ENCODE measurements at places on chromosomes 5 and 9. TPM values are rescaled to one million over a fixed set of nuclear protein-coding genes. Genes with fewer than 3 reads are reported as not detected.

Gene MYMK
- not detected for total RNA-seq

Gene TRPM6
- 0.17 TPM for total RNA-seq

Gene SH3PXD2B
- total RNA-seq, result 0.10 TPM

Gene ZFAND5
- total RNA-seq, result 291 TPM

Gene GRM6
- total RNA-seq, result not detected

Gene ZDHHC11
- 18.3 TPM for total RNA-seq

GRCh38 chr9:23552876-23553601, 273.0 kb downstream of the ELAVL2 start:
- no peaks in the 10 kb centered on the region for H3K4me1 ChIP-seq
- no peaks in the 10 kb centered on the region for H3K36me3 ChIP-seq
- DNase-seq, result no peak
- H3K27ac ChIP-seq, result no peak overlapping the region

- no peaks in the 10 kb centered on the region for H3K36me3 ChIP-seq
- no peak overlapping the region for H3K4me3 ChIP-seq
- H3K27ac ChIP-seq, result no peak overlapping the region
- peaks cover 54% of the 10 kb centered on the region for H3K27me3 ChIP-seq
Observed at GRCh38 chr9:34961574-34962490, 3.7 kb downstream of the PHF24 start.

- no peaks in the 10 kb centered on the region for H3K4me1 ChIP-seq
- no peak overlapping the region for H3K4me3 ChIP-seq
- H3K36me3 ChIP-seq, result no peaks in the 10 kb centered on the region
Observed at GRCh38 chr5:121668635-121669034, 183.0 kb upstream of the FTMT start.

GRCh38 chr9:133935328-133936005, 56.7 kb downstream of the VAV2 start:
- H3K4me3 ChIP-seq, result no peak overlapping the region
- H3K4me1 ChIP-seq, result no peaks in the 10 kb centered on the region
- no peaks in the 10 kb centered on the region for H3K27me3 ChIP-seq

- no peaks in the 10 kb centered on the region for H3K36me3 ChIP-seq
- no peaks in the 10 kb centered on the region for H3K27me3 ChIP-seq
- no peaks in the 10 kb centered on the region for H3K4me1 ChIP-seq
- H3K27ac ChIP-seq, result no peak overlapping the region
- H3K4me3 ChIP-seq, result no peak overlapping the region
Observed at GRCh38 chr9:87556039-87556438, 58.4 kb downstream of the DAPK1 start.

DNA sequence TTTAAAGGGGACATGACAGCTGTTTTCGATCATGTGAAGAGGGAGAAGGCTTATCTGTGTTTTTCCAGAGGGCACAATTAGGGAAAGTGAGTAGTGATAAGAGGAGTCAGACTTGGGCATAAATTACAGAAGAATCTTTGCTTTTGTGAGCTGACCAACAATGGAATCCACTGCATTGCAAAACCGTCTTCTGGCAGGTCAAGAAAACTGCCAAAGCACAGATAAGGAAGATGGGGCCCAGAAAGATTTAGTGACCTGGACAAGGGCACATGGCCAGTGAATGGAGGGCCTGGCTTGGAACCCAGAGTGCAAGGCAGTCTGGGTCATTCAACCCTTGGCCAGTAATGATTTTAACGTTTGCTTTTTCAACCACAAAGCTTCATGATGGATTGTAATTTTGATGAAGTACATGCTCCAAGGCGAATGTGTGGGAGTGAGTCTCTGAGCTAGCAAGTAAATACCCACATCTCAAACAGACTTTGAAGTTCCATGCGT, 153.2 kb upstream of the MAST4 start:
- no peak overlapping the region for H3K27ac ChIP-seq
- no peaks in the 10 kb centered on the region for H3K4me1 ChIP-seq
- H3K4me3 ChIP-seq, result no peak overlapping the region
- H3K27me3 ChIP-seq, result no peaks in the 10 kb centered on the region

DNA sequence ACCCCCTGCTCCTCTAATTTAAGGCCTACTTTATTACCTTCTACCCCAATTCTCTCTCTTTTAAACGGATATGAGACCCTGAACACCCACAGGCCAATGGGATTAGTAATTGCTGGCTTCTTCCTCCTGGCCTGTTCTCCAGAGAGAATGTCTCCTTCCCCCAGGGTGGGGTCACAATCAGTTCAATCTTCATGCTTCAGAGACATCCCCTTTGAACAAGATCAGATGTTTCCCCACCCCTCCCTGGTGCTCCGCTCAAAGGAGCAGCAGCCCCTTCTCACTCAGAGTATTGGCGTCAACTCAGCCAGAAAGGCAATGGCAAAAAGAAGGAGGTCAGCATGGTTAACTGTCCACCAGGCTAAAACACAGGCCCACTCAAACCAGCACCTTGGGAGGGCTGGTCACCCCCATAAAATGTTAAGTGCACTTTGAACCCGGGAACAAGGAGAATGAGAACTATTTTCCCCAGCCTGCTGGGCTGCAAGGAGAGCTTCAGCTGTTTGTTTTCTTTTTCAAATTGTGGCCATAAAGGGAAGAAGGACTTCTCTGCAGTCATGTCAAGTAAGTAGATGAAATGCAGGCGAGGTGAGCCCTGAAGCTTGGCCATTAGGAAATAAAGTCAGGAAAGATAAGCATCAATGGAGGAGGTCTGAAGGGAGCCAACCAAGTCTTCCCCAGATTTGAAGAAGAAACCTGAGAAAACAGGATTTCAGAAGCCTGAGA, 20.1 kb downstream of the LHFPL2 start:
- DNase-seq, result no peak
- H3K36me3 ChIP-seq, result no peaks in the 10 kb centered on the region
- peaks cover 2% of the 10 kb centered on the region for H3K27me3 ChIP-seq
- no peaks in the 10 kb centered on the region for H3K4me1 ChIP-seq
- H3K27ac ChIP-seq, result no peak overlapping the region
- no peak overlapping the region for H3K4me3 ChIP-seq

DNA sequence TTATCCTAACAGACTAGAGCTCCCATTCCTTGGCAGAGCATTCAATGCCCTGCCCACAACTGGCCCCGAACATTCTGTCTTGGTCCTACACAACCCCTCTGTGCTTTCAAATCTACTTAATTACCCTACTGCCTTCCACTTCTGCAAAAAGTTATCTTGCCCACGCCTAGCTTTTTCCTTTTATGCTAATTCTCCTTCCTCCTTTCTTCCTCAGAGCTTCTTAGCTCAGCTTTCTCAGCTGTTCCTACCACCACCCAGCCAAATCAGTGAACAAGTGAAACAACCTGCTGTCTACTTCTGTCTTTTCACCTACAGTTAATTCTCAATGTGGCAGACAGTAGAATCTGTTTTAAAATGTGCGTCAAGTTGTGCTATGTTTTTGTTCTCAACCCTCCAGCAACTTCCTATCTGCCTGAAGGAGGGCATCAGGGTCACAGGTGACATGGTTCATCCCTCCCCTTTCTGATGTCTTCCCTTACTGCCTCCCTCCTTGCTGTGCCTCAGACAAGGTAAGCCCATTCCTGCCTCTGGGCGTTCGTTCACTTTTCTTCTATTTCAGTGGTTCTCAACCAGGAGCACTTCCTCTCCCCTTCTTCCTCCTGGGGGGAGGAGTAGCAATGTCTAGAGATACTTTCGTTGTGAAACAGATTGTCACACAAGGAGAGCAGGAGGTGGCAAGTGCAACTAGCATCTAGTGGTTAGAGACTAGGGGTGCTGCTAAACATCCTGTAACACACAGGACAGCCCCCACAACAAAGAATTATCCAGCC, 1.3 kb upstream of the REEP5 start:
- DNase-seq, result no peak
- H3K27me3 ChIP-seq, result no peaks in the 10 kb centered on the region
- H3K36me3 ChIP-seq, result no peaks in the 10 kb centered on the region
- H3K4me3 ChIP-seq, result peak overlapping the region; percentile 78
- peak overlapping the region; percentile 66 for H3K27ac ChIP-seq

DNA sequence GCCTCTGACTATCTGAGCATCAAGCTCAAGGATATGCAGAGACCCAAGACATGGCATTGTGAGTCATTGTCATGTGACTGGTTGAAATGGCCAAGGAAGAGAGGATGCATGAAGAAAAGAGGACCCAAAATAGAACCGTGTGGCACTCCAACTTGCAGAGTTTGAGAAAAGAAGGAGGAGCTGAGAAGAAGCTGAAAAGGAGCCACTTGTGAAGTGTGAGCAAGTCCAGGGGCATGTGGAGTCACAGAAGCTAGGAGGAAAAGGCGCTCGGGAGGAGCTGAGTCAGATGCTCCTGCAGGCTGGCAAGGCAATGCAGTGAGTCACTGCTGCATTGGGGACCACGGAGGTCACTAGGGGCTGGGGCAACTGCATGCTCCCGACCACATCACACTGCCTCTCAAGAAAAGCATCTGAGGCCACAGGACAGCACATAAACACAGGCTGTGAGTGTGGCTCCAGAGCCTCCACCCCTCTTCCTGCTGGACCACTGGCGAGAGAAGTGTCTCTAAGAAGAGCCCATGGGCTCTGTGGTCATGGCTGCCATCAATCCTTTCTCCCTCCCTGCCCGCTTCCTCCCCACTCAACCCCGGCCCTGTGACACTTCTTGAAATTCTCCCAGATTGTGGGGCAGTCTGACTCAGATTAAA, 197.6 kb downstream of the DRD1 start:
- H3K27me3 ChIP-seq, result no peaks in the 10 kb centered on the region
- H3K27ac ChIP-seq, result no peak overlapping the region
- no peaks in the 10 kb centered on the region for H3K4me1 ChIP-seq
- DNase-seq, result no peak

DNA sequence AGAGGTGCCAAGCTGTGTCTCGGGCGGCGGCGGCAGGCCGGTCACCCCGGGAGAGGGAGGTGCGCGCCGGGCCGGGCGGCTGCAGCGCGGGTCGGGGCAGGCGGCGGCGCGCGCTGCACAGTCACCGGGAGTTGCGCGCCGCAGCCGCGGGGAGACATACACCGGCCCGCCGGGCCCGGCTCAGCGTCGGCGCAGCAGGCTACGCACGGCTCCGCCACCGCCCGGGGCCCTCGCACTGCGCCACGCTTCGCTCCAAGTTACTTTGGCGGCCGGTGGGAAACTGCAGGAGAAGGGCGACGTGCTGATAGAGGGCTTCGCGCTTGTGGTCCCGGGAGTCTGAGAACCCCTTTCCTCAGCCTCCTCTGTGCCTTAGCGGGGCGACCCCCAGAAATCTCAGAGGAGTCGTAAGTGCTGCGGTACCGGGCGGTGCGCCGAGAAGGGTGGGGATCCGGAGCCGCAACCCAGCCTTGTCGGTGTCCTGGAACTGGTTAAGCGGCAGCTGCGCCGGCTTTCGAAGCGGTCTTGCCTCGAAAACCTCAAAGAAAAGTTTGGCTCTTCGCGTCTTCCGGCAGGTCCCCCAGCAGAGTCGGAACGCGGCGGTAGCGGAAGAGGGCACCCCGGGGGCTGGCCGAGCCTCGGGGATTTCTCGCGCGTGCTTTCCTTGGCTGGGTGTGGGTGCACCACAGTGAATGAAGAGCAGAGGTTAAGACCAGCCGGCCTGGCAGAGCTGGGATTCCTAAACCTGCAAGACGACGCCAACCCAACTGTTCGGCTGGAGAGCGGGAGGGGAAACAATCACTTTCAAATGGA, at the start of gene EFNA5:
EFNA5 (minus strand) TSS at position 6 of the 810 bp plus-strand sequence.
- no peak for DNase-seq
- H3K4me1 ChIP-seq, result peaks cover 41% of the 10 kb centered on the region
- H3K27me3 ChIP-seq, result peaks cover 32% of the 10 kb centered on the region
- no peak within 1 kb of the TSS for H3K27ac ChIP-seq

GRCh38 chr5:143968071-143968878, 156.3 kb downstream of the HMHB1 start:
- H3K27me3 ChIP-seq, result peaks cover 5% of the 10 kb centered on the region
- peak; percentile 39 for DNase-seq
- no peak overlapping the region for H3K27ac ChIP-seq
- no peak overlapping the region for H3K4me3 ChIP-seq
- no peaks in the 10 kb centered on the region for H3K36me3 ChIP-seq

DNA sequence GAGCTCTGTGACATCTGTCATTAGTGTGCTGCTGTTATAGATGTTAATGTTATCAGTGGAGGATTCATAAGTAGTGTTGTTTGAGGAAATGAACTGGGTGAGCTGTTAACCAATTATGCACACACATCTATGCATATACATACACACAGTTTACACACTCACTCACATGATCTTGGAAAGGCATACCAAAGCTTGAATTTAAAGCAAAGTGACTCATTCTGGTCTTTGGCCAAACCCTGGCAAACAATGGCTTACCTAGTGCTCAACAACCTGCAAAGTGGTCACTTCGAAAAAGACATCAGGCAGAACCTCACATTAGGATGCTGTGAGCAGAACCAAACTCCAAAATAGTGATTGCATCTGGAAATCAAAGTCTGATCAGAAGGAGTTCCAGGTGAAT, 1037.3 kb upstream of the CDH6 start:
- no peak overlapping the region for H3K4me3 ChIP-seq
- no peak for DNase-seq
- H3K27me3 ChIP-seq, result no peaks in the 10 kb centered on the region
- H3K27ac ChIP-seq, result no peak overlapping the region
- no peaks in the 10 kb centered on the region for H3K36me3 ChIP-seq

GRCh38 chr5:57455511-57456455, 26.8 kb downstream of the ACTBL2 start:
- H3K4me1 ChIP-seq, result no peaks in the 10 kb centered on the region
- no peak overlapping the region for H3K27ac ChIP-seq
- DNase-seq, result no peak

DNA sequence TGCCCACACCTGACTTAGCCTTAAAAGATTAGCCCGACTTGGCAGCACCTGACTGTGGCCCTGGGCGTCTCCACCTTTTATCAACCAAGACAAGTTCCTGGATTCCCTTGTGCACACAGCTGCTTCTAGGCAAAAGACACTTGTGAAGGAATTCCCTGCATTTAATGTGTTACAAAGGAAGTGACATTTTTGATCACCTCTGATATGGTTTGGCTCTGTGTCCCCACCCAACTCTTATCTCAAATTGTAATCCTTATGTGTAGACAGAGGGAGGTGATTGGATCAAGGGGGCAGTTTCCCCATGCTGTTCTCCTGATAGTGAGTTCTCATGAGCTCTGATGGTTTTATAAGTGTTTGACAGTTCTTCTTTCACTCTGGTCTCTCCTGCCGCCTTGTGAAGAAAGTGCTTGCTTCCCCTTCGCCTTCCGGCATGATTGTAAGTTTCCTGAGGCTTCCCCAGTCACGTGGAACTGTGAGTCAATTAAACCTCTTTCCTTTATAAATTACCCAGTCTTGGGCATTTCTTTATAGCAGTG, 2.6 kb upstream of the CPEB4 start:
- H3K36me3 ChIP-seq, result no peaks in the 10 kb centered on the region
- H3K4me3 ChIP-seq, result peak overlapping the region; percentile 46
- H3K4me1 ChIP-seq, result peaks cover 52% of the 10 kb centered on the region
- peak; percentile 47 for DNase-seq
- H3K27ac ChIP-seq, result peak overlapping the region; percentile 70
- no peaks in the 10 kb centered on the region for H3K27me3 ChIP-seq

- DNase-seq, result no peak
- H3K27ac ChIP-seq, result no peak overlapping the region
- H3K27me3 ChIP-seq, result no peaks in the 10 kb centered on the region
- no peaks in the 10 kb centered on the region for H3K36me3 ChIP-seq
- peaks cover 34% of the 10 kb centered on the region for H3K4me1 ChIP-seq
Observed at GRCh38 chr9:92408747-92409478, 4.5 kb upstream of the OGN start.

All from CD4-positive, CD25-positive, alpha-beta regulatory T cell (primary cell).